ENCODE measurements at places on chromosomes 6 and 20.

- DNase-seq: no peak
Observed at GRCh38 chr20:20161611-20162010, 109.3 kb downstream of the CFAP61 start.

DNA sequence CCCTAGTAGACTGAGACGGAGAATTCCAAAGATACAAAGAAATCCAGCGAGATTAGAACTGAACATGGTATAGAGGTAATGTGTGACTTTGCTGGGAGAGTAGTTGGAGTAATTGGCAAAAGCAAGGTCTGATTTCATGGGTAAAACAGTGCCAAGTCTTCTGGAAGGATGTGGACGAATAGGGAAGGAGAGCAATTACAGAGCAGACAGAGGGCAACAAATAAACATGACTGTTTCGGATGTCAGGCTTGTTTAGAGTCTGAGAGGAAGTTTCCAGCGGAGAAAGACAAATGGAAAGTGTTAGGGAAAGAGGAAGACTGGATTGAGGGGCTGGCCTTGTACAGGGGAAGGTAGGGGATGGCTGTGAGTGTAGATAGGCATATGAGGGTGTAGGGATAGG lies 282.2 kb upstream of the PRND start:
- DNase-seq: no peak

GRCh38 chr6:129498950-129499842 lies 210.8 kb downstream of the ARHGAP18 start:
- DNase-seq: peak; percentile 49

GRCh38 chr6:89582669-89583325 lies 55.8 kb downstream of the LYRM2 start:
- DNase-seq: no peak

GRCh38 chr6:108806171-108806570 lies 42.1 kb upstream of the ARMC2 start:
- DNase-seq: no peak

DNA sequence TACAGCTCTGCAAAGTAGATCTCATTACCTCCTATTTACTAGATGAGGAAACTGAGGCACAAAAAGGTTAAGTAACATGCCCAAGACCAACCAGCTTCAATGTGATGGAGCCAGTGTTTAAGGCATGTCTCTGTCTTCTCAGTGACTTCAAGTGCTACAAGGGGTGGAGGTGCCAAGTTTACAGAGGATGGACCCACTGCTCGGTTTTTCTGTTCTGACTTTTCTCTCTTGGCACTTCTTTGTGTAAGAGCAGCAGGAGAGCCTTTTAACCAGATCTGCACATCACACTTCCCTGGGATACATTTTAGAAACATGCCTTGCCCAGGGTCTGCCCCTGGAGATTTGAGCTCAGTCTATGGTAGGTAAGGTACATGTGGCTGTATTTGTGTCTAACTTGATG lies 9.8 kb downstream of the WRNIP1 start:
- DNase-seq: no peak

- DNase-seq: no peak
Observed at GRCh38 chr6:31575952-31576685, 754 bp downstream of the TNF start.

DNA sequence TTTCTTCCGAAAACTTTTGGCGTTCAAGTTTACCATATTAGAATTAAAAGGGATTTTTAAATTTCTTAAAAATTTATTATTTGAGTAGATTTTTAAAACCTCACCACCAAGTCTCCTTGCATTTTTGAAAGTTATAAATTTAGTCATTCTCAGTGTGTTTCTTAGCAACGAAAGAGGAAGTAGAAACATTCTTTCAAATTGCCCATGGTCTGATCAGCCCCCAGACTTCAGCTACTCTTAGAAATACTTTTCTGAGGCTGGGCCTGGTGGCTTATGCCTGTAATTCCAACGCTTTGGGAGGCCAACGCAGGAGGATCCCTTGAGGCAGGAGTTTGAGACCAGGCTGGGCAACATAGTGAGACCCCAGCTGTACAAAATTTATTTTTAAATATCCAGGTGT lies 15.1 kb upstream of the RTF2 start:
- no peak for DNase-seq

GRCh38 chr20:4318891-4319290 lies 303.5 kb upstream of the RNF24 start:
- DNase-seq: no peak

GRCh38 chr6:131688286-131688685 lies 12.9 kb downstream of the OR2A4 start:
- DNase-seq: no peak

GRCh38 chr20:62996596-62996982 lies 10.2 kb downstream of the BHLHE23 start:
- no peak for DNase-seq

- DNase-seq: no peak
Observed at GRCh38 chr6:128352366-128352765, 168.0 kb downstream of the PTPRK start.

DNA sequence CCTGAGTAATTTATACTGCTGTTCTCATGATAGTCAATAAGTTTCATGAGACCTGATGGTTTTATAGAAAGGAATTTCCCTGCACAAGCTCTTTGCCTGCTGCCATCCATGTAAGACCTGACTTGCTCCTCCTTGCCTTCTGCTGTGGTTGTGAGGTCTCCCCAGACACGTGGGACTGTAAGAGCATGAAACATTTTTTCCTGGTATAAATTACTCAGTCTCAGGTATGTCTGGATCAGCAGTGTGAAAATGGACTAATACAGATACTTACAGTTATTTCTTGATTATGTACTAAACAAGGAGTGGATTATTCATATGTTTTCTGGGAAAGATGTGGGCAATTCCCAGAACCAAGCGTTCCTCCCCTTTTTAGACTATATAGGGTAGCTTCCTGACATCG lies 1.9 kb upstream of the TRIM38 start:
- no peak for DNase-seq

- no peak for DNase-seq
Observed at GRCh38 chr6:169667716-169668115, 34.1 kb downstream of the WDR27 start.

DNA sequence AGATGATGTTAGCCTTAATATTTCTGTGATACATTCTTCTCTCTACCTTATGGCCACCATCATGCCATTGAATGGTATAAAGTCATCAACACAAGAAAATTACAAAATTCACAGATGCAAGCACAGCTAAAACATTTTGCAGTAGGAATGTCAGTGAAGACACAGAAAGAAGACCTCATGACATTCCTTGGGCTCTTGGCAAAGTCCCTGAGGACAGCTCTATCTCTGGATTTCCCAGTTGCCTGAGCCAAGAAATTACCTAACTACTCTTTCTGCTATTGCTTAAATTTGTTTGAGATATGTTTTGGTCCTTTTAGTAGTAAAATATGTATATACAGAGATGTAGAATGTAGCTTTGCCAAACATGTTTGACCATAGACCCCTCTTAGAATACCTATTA lies 201.0 kb upstream of the STXBP5 start:
- no peak for DNase-seq

DNA sequence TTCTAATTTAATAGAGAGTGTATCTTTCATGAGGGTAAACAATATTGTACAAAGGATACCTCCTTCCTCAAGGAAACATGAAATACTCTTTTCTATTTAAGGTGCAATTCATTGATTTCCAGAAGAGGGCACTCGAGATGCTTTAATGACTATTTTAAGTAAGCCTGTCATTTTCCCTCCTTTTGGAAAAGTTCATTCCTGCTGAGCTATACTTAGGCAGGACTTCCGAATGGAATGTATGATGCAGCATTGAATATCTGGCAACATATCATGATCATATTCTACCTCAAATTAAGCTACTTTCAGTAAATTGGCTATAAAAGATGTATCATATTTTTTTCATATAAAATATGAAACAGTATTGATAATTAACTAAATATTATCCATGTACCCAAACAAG lies 5.0 kb downstream of the DST start:
- DNase-seq: peak; percentile 54

DNA sequence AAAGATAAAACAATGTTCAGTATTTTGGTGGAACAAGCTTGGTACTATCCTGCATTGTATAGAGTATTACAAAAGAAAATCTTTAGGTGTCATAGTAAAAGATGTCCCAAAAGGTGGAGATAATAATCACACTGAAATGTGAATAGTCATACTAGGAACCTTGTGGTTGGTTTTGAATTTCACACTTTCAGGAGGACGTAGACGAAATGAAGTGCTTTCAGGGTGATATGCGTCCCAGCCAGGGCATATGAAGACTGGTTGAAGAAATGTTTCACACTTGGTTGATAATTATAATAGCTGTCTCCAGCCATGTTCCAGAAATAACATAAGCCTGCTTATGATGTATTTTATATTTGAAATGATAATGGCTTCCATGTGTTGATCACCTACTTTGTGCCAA lies 60.4 kb downstream of the SCAND1 start:
- DNase-seq: no peak

DNA sequence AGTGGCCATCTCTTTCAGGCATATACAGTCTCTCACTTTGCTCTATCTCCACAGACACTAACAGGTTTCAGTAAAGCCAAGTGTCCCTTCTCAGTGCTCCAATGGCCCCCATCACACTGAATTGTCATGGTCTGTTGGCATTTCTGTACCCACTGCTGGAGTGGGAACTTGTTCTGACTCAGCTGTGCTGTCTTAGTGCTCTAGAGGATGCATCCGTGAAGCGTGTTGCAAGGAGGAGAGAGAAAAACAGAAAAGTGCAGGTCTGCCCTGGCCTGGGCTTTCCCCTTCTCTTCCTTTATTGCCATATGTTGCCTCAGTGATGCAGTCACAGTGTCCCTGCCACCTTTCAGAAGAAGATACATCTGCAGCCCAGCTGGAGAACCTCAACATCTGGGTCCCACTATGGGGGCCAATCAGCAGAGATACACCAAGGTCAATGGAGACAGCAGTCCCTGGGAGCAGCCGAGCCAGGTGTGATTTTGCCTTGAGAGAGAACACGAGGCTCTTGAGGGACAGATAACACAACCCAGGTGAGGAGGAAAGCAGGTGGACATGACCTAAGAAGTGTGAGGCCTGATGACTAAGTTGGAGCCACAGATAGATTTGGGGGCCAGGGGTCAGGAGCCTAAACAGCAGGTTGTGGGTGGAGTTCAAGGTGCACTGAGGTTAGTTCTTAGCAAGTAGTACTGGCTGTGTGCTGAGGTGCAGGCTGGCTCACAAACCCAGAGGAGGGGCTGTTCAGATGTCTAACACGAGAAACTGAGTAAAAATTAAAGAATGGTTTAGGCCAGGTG lies 5.6 kb upstream of the PLCG1 start:
- DNase-seq: no peak

GRCh38 chr20:36779656-36780025 lies 6.1 kb upstream of the DSN1 start:
- no peak for DNase-seq

DNA sequence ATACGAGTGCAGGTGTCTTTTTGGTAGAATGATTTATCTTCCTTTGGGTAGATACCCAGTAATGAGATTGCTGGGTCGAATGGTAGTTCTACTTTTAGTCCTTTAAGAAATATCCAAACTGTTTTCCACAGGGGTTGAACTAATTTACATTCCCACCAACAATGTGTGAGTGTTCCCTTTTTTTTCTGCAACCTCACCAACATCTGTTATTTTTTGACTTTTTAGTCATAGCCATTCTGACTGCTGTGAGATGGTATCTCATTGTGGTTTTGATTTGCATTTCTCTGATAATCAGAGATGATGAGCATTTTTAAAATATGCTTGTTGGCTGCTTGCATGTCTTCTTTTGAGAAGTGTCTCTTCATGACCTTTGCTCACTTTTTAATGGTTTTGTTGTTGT lies 1.9 kb upstream of the ZNF831 start:
- no peak for DNase-seq

- no peak for DNase-seq
Observed at GRCh38 chr6:38212579-38212978, 393.1 kb downstream of the ZFAND3 start.

DNA sequence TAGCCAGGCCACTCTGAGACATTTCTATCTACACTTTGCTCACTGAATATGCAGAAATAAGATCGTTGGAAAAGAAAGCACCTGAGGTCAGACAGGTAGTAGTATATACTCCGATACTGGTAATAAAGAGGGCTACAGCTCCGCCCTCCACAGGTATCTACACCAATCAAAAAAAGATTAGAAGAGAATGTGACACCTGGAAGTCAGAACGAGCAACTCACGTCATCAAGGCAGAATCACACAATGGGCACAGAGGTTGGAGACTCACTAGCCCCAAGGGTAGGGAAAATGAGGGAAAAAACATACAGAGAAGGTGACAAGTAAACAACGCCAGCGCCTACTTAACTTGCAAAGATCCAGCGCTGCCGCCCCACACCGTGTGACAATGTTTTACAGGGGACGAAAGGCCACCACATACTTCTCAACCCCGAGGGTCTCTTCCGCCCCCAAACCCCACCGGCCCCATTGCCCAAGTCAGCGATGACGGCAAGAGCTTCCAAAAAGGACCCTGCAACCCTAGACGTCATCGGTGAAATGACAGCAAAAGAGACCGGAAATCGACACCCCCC lies 653 bp downstream of the LMBRD1 start:
- peak; percentile 6 for DNase-seq

DNA sequence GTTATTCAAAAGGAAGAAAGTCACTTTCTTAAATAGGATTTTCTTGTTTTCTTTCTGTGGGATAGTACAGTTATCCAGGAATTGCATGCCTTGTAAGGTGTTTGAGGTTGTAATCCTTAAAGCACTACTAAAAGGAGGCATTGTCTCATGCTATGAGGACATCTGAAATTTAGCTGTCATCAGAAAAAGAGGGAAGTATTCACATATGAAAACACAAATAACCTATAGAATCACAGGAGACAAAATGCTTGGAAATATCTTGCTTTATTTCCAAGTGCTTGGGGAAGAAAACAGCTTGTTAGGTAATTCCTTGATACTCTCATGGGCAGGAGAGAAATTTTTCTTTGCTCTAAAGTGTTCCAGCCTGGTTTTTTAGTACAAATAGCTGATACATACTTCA lies 40.1 kb downstream of the HECA start:
- DNase-seq: no peak

DNA sequence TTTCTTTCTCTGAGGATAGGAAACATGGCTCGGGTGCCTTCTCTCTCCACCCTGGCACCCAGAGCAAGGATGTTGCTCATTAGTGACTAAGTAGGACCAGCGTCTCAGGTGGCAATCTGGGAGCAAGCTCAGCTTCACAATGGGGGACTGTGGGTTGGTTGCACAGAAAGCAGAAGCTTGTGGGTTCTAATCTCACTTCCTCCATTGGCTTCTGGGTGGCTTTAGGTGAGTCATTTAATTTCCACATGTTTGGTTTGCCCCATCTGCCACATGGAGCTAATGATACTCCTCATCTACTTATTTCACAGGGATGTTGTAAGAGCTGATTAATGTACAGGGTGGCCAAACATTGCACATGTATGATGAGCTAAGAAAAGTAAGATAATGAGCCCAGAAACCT lies 54.8 kb upstream of the AKIRIN2 start:
- peak; percentile 63 for DNase-seq

All from stromal cell of bone marrow (primary cell).